ENCODE measurements at places on chromosomes 1 and 21. TPM values are rescaled to one million over a fixed set of nuclear protein-coding genes. Genes with fewer than 3 reads are reported as not detected.

The IL6R gene
- 13.6 TPM for total RNA-seq

The SLC45A1 gene
- total RNA-seq, result 3.3 TPM

The RAB13 gene
- total RNA-seq, result 82.3 TPM

The SPRR2F gene
- not detected for total RNA-seq

The OR6K3 gene
- not detected for total RNA-seq

The A3GALT2 gene
- not detected for total RNA-seq

The TNFSF4 gene
- total RNA-seq, result 0.73 TPM

The SLC16A4 gene
- total RNA-seq, result 6.3 TPM

The TDRD5 gene
- total RNA-seq, result not detected

The CSF3R gene
- total RNA-seq, result not detected

The TTC22 gene
- total RNA-seq, result not detected
